Stimulated activated CD4-positive, alpha-beta T cell treated with anti-CD3 and anti-CD28 coated beads, Interleukin-2, amount 100 ng/mL, for 24 hours (primary cell): ENCODE measurements at places on chromosomes 1 and 21.
A peak's percentile ranks its signal among the peaks of the same experiment; 100 is the strongest.

DNA sequence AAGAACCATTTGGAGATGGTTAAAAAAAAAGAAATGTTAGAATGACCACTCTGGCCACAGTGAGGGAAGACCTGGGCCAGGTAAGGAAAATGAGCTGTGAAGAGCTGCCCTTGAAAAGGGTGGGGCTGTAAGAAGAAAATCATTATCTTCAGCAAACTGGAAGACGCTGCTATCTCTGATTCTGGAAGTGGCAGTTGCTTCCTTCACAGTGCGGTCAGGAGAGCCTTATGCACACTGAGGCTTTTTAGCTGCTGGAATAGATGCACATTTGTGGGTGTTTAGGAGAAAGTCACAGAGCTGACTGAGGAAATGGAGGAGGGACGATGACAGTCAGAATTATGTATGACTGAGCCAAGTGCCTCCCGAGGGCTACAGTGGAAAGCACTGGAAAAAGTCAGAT, 91.6 kb downstream of the TBX19 start:
- DNase-seq: no peak

GRCh38 chr1:88061492-88062177, 622.4 kb upstream of the PKN2 start:
- peak; percentile 8 for DNase-seq

DNA sequence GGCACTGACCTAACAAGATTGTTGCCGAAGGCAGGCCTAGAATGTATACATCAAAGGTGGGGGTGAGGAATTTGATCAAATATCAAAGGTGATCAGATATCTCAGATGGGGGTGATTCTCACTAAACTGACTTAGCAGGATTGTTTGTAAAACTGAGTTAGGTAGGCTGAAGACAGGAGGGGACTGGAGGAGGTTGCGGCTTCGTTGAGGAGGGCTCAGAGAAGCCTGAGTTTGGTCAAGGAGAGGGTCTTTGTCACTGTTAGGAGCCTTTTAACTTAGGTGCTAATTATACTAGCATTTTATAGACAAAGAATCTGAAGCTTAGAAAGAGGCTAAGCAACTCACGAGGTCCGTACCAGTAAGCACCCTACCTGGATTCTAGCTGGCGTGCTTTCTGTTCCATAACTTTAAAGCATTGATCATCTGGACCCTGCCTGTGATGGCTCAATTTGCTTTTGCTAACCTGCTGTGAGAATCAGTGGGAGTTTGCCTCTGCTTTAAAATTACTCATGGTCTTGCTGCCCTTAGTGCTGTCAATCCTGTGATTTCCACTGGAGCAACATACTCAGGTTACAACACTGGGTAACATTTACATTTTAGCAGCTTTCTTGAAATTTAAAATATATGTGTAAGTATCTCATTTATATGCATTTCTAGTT, 49.8 kb downstream of the ITSN1 start:
- no peak for DNase-seq

- DNase-seq: no peak
Observed at GRCh38 chr1:67433837-67434236, 3.6 kb upstream of the SERBP1 start.

DNA sequence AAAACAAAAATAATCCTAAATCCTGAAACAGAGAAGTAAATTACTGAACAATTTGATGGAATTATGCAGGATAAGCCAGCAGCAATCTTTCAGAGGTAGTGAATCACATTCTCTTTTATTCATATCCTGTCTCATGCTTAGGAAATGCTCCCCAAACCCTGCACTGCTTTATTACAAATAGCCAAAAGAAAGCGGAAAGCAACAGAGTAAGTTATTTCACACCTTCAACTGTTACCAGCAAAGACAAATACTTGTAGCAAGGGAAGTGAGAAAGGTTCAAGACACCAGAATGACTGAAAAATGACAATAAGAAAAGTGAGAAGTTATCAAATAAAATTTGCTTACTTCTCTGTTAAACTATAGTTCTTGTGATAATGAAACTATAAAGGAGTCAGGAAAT, 6.2 kb downstream of the ZRANB2 start:
- DNase-seq: no peak

DNA sequence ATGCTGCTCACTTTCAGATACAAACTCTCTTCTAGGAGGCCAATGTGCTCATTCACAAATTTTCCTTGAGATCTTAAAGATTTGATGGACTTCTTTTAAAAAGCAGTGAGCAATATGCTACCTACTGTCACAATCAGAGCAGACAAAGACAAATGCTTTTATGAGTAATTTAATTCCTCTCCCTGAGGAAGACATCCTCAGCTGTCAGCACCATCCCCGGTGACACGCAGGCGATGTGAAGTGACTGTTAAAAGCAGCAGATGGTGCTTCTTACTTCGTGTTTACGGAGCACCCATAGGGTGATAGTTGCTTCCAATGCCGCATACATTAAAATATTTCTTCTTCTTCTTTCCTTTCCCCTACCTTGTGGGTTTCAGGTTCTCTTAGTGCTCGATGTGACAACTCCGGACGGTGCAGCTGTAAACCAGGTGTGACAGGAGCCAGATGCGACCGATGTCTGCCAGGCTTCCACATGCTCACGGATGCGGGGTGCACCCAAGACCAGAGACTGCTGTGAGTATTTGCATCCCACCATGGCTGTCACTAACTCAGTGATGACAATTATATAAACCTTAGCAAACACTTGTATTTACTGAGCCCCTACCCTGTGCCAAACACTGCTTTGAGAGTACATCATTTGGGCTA, 29.1 kb downstream of the LAMC2 start:
- DNase-seq: no peak

DNA sequence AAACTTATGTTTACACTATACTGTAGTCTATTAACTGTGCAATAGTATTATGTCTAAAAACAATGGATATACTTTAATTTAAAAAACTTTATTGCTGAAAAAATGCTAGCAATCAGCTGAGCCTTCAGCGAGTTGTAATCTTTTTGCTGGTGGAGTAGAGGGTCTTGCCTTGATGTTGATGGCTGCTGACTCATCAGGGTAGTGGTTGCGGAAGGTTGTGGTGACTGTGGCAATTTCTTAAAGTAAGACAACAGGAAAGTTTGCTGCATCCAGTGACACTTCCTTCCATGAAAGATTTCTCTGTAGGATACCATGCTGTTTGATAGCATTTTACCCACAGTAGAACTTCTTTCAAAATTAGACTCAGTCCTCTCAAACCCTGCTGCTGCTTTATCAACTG, 234.7 kb upstream of the CSF3R start:
- no peak for DNase-seq

DNA sequence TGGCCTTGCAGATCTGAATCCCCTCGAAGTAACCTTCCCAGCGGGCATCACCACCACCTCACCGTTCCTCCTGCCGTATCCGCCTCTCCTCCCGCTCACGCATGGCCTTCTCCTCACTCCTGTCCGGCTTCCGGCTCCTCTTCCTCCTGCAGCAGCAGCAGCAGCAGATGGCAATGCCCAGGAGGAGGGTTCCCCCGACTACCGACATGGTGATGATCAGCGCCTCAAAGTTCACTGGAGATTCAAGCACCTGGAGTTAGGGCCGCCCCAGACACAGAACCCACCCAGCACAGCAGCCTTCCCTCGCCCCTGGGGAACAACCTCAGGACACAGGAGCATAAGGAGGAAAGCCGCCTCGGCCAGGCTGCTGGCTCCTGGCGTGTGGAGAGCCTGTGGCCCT, 17.4 kb downstream of the PTTG1IP start:
- DNase-seq: no peak

DNA sequence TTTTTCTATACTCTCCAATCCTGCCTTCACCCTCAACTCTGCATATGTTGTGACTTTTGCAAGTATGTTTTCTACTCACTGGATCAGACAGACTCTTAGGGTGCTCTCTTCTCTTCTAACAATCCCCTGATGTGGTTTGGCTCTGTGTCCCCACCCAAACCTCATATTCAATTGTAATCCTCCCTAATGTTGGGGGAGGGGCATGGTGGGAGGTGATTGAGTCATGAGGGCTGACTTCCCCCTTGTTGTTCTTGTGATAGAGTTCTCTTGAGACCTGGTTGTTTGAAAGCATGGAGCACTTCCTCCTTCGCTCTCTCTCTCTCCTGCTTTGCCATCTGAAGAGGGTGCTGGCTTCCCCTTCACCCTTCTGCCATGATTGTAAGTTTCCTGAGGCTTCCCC, 148.9 kb upstream of the IGSF21 start:
- no peak for DNase-seq
